ENCODE measurements at places on chromosomes 3 and 15. TPM values are rescaled to one million over a fixed set of nuclear protein-coding genes. Genes with fewer than 3 reads are reported as not detected.

DNA sequence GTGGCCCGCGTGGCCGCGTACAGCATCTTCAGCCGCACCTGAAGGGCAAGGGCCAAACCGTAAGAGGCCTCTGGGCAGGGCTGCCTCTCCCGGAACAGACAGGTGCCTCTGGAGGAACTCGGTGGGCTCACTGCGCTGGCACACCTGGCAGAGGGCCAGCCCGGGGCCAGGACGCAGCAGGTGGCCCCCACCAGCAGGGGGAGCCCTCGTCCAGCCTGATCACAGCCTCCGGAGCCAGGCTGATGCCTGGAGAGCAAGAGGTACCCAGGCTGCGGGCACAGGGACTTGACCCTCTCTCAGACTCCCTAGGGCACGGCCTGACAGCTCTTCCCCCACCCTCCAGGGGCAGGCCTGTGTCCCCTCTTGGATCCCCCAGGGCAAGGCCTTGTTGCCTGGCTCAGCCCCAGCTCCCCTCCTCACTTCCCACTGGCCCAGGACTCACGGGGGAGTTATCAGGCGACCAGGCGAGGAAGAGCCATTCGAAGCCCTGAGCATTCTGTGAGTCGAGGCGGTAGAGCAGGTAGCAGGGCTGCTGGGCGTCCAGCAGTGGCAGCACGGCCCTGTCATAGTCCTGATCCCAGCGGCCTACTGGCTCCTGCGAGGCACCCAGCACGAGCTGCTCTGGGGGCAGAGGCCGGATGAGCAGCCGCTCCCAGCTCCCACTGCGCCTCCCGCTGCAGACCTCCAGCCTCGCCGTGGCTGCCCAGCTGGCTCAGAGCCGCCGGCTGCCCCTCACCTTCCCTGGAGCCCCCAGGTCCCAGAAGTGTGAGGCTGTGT is 6.2 kb upstream of the TLR9 start:
- peak; percentile 77 for DNase-seq

DNA sequence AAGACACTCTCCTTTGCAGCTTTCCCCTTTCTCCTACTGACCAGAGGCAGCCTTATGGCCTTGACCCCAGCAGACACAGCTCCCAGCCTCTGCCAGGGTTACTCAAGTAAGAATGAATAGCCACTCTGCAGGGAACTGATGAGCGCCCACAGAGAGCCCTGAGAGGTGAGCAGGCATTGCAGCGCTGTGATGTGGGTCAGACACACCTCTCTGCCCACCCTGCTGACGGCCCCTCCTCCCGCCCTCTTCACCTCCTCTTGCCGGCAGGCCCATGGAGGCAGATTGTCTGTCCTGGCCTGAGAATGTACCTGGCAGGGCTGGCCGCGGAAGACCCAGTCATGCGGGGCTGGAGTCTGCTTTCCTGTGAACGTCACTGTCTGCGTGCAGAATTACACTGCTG is 512.6 kb upstream of the PPP2R3A start:
- DNase-seq, result no peak

- DNase-seq, result no peak
Observed at GRCh38 chr3:77222701-77223100, 182.8 kb downstream of the ROBO2 start.

DNA sequence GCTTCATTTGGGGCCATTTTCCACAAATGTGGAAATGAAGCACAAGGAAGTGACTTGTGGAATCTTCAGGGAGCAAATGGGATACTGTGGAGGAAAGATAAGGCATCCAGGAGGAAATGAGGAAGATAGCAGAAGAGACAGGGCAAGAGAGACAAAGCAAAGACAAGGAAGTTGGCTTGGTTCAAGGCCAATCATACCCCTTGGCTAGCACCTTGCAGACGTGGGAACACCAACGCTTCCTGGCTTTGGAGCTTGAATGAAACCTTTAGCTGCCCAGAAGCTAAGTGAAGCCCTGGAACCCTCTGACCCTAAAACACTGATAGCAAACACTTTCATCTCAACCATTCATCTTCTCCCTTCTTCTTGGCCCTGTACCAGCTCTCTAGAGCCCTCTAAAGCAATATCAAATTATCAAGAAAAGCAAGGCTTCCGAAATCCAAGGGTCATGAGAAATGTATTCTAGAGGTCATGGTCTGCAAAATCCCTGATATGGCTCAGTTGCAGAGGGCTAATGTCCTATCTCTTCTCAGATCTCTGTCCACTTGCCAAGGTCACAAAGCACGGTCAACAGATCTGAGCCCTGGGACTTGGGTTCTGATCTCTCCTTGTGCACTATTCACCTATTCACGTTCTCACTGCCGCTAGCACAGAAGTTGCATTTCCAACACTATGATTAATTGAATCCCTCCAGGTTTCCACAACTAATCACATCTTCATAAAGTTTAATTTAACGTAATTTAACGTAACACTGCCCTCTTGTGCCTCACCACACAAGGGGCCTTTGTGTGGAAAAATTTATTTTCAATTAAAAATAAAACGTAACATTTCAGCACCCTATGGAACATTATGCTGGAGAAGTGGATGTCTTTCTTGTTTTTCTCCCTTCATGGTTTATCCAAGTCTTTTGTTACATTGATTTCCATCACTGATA is 557.6 kb upstream of the ADAMTS9 start:
- DNase-seq, result no peak

- DNase-seq, result no peak
Observed at GRCh38 chr3:16313886-16314645, 49.1 kb downstream of the OXNAD1 start.

FETUB gene
- total RNA-seq, result not detected

GRCh38 chr15:47473832-47474231 is 243.5 kb upstream of the SEMA6D start:
- peak; percentile 77 for DNase-seq

CFAP20DC gene
- total RNA-seq, result 0.14 TPM

PARP6 gene
- total RNA-seq, result 53.6 TPM

MCTP2 gene
- total RNA-seq, result 1.2 TPM

GRCh38 chr3:122991236-122991985 is 36.2 kb downstream of the SEMA5B start:
- no peak for DNase-seq

GRCh38 chr3:151567477-151567876 is 106.6 kb upstream of the IGSF10 start:
- DNase-seq, result no peak

- no peak for DNase-seq
Observed at GRCh38 chr3:141104151-141104821, 53.1 kb downstream of the SPSB4 start.

PSTPIP1 gene
- total RNA-seq, result 2.9 TPM

DNA sequence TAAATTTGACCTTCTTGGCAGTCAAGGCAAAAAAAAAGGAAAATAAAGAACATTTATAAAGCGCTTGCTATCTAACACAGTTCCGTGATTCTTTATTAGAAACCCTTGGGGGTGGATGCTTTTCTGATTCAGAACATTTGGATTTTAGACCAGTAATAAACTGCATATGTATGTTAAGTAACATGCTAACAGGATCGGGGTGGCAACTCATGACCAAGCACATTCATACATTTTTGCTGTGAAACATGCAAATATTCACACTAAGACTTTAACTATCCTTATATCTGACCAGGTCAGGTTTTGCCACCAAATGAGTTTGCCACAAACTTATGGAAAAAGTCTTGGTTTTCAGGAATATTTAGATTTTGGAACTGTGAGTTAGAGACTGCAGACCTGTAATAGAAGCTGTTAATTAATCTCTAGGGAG is 30.4 kb upstream of the KLF13 start:
- no peak for DNase-seq

- no peak for DNase-seq
Observed at GRCh38 chr15:78726870-78727551, 84.3 kb downstream of the ADAMTS7 start.

DNA sequence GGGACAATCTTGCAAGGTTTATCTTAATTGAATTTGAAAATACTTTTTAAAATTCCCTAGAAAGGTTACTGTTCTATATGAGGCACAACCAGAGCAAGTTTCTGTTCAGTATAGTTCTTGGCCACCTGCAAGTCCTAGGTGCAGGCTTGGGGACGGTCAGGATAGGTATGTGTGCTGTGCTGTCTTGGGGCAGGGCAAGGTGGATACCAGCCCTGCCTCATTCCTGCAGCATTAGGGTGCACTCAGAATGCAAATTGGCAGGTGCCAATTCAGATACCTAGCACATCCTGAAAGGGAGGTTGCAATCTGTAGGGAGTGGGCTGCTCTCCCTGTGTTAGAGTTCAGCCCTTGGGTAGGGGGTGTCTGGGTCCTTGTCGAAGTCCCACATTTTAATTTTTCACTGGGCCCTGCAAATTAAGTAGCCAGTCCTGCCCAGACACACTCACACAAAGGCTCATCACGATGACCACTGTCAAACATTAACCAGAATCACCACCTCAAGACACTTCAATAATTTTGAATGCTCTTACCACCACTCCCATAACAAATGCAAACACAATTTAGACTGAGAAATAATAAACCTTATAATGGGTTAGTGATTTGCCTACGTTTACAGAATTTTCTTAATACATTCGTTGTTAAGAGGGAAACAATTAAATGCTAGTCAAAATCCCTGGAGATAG is 838.0 kb upstream of the NR2F2 start:
- no peak for DNase-seq

HCLS1 gene
- 23.8 TPM for total RNA-seq

GRCh38 chr15:84858231-84858630 is 26.2 kb upstream of the SLC28A1 start:
- DNase-seq, result no peak

DNA sequence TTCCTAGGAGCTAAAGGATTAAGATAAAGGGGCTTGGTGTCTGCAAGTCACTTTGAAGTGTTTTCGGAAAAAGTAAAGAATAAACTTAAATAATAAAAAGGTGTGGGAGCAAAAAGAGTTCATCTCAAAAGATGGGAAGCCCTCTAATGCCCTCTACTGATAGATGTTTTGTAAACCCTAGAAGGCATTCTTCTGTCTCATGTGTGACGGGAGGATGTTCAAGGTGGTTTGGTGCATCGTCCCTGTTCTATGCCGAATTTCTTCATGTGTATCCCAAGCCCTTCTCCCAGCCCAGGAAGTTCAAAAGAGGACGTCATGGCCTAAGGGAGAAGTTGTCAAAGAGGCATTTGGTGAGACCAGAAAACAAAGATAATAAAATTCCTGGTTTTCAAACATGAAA is 37.2 kb downstream of the CCK start:
- DNase-seq, result no peak

- DNase-seq, result no peak
Observed at GRCh38 chr15:67794832-67795574, 30.3 kb upstream of the SKOR1 start.

- no peak for DNase-seq
Observed at GRCh38 chr3:26271848-26272247, 350.7 kb upstream of the LRRC3B start.

SLCO2A1 gene
- total RNA-seq, result 34.5 TPM

DNA sequence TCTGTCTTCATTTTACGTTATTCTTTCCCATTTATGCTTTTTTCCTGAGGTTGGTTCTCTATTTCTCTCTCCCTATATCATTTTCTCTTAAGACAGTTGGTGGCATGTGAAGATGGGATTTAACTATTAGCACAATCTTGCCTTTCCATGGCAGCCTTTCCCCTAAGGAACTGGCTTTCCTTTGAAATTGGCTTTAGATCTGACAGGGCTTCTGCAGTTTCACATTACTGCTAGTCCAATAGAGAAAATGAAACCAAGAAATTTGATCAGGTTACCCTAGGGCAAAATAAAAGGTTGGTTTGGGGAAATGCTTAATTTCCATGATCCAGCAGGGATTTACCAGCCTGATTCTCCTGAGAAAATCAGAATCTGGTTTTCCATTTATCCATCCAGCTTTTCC is 22.7 kb upstream of the CHL1 start:
- no peak for DNase-seq

FBN1 gene
- total RNA-seq, result 31.3 TPM

DNA sequence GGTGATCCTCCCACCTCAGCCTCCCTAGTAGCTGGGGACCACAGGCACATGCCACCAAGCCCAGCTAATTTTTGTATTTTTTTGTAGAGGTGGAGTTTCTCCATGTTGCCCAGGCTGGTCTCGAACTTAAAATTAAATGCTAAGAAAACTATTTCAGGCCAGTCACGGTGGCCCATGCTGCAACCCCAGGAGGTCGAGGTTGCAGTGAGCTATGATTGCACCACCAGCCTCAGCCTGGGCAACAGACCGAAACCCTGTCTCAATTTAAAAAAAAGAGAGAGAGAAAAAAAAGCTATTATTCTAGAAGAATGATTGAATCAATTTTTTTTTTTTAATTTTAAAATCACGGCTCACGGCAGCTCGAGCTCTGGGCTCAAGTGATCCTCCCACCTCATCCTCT is 4.7 kb downstream of the SLC51A start:
- no peak for DNase-seq

- DNase-seq, result no peak
Observed at GRCh38 chr3:122101646-122102045, 46.5 kb downstream of the CD86 start.

DNA sequence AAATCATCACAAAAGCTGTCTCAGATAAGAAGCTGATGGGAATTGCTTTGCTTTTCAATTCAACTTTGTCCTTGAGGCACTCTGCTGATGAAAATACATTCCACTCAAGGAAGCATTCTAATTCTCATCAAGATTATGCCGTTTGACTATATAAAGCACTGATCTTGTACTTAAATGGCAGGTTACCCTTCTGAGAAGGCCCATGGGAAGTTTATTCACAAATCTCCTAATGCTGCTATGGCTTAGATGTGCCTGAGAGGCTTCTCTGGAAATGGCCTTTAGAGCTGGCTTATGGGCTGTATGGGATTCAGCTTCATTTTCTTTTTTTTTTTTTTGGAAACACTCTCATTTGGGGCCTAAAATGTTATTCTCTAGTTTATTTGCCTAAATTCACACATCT is 69.7 kb upstream of the ARNT2 start:
- no peak for DNase-seq

DNA sequence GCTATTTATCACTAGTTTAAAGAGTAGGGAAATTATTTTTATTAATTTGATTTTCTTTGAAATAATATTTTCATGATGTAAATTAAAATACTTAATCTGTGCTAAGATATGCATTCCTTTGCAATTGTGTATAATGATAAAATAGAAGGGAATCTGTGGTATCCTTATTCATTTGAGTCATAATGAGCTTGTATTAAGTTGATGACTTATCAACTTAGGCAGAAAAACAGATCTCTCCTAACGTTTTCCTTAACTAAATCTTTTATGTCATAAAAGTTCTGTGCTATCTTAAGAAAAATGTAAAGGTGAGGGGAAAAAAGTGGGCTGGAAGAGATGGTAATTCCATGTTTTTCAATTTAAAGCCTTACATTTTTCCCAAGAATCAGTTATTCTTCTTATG is 1.9 kb downstream of the FGF7 start:
- no peak for DNase-seq

DNA sequence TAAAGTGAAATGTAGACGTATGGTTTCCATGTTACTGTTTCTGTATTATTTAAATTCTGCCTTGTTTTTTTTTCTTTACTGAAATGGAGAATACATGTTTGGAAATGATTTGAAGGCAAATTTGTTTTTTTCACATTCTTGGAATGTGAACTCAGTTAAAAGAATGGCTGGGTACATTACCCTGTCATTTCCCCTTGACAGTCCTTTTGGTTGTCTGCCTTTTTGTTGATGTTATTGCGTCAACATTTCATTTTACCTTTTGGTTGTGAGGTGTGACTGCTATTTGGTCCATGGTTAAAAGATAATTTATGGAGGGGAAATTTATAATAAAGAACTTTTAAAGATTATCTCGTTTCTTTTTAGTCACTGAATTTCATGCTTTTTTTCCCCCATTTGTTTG is 3.2 kb upstream of the GPR171 start:
- no peak for DNase-seq

GRCh38 chr15:35290301-35290721 is 205.2 kb upstream of the NANOGP8 start:
- no peak for DNase-seq

GRCh38 chr3:117246771-117247555 is 537.4 kb downstream of the TUSC7 start:
- DNase-seq, result no peak

- DNase-seq, result no peak
Observed at GRCh38 chr3:191065181-191065805, 133.7 kb upstream of the OSTN start.

GOLGA8J gene
- total RNA-seq, result 0.32 TPM

Data from right cardiac atrium (tissue), 5 donors.